ENCODE measurements at places on chromosomes 16 and 17.

DNA sequence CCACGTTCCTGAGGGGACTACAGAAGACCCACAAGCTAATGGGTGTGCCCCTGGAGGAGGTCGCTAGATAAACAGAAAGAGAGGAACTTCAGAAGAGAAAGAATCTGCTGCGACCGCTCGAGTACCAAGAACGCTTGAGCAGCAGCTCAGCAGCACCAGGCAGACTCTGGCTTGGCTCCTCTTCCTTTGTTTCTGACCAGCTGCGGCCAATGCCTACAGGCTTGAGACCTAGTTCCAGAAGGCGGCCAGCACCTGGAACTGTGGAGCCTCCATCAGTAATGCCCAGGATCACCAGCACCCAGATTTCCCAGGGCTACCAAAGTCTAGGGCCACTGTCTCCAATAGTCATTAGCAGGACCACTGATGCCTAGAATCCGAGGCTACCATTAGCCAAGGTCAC, 26.0 kb upstream of the GOSR2 start:
- no peak for DNase-seq

DNA sequence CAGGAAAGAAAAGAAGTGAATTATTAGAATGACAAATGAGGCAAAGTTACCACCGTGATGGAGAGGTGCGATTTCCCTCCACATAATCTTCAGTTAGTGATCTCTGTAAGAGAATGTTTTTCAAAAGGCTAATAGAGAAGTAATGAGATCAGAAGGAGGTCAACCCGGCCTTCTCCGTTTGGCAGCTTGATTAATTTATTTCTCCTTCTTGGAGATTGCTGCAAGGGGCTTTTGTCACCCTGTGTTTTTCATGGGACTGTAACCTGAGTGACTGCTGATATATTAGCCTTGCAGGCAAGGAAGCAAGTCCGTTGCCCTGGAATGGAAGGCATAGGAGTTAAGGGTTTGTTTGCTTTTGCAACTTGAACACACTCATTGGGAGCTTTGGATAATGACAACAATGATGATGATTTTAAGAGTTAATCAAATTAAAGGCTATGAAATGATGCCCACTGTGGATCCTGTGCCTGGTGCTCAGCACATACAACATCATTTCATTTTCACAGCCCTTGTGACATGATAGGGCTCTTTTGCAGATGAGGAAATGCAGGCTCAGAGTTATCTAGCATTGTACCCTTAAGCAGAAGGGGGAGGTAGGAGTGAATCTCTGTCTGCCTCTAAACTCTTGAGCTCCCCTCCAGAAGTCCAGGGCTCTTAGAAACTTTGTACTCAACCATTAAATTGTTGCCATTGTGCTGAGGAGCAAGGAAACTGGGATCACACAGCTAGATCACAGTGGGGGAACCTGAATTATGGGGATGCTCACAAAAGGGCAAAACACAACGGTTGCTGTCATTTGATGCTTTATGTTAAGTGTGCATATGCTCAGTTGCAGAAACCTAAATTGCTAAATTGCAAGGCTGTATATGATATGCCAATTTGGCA, 226.3 kb downstream of the WWOX start:
- no peak for DNase-seq

DNA sequence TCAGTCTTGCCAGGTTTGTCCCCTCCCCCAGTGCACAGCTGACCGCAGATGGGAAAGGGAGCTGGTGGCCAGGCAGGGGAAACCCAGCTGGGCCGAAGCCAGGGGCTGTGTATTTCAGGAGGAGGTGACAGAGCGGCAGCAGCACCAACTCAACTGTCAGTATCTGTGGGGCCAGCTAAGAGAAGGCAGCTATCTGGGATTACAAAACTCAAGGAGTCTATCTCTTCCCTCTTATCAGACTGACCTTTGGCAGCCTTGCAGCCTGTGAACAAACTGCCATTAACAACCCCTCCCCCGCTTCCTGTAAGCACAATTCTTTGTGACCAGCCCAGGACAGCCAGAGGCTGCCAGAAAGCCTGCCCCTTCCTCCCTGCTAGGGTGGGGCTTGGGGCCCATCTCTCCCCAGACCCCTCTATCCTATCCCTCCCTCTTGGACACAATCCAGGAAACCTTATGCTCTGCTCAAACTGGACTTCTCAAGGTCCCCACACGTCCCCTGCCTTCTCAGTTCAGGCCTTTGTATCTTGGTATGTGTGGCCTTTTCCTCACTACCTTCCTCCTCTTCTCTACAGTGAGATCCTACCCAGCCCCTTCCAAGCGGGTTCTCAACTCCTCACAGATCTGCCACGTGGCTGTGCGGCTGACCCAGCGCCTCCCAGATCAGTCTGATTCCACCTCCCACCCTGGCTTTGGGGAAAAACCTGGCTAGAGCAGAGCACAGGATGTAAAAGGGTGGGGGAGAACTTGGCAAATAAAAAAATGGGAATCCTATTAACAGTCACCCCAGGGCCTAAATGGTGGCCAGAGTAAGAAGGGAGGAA, 10.5 kb downstream of the ST3GAL2 start:
- DNase-seq = peak; percentile 33

DNA sequence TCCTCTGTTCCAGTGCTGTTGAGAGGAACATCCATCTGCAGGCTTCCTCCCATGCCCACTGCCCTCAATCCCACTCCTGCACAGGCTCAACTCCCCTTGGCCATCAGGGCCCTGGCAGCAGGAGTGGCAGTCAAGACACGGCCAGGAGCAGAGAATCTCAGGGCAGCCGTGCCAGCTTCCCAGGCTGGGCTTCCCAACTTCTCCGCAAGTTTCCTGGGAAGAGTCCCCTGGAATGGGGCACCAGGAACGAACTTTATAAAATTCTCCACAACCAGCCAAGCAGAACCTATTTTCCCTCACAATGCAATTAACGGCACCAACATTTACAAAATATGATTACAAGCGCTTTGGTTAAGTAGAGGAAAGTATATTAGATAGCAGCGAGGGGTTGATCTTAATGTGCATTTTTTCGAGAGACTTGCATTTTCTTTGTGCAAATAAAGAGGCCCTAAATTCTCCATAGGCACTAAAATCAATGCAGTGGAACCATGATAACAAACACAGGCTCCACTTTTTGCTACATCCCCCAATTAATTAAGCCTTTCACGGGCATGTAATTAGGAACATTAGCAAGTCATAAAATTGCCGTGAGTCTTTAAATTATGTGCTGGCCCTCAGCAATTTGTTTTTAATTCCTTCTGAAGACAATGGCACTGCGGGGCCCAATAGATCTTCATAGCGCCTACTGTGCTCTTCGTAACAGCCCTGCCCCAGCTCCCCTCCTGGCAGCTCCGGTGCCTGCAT, 99.9 kb upstream of the LHX1 start:
- DNase-seq = no peak

GRCh38 chr17:44610331-44610730, 45.9 kb upstream of the MEIOC start:
- DNase-seq = no peak

DNA sequence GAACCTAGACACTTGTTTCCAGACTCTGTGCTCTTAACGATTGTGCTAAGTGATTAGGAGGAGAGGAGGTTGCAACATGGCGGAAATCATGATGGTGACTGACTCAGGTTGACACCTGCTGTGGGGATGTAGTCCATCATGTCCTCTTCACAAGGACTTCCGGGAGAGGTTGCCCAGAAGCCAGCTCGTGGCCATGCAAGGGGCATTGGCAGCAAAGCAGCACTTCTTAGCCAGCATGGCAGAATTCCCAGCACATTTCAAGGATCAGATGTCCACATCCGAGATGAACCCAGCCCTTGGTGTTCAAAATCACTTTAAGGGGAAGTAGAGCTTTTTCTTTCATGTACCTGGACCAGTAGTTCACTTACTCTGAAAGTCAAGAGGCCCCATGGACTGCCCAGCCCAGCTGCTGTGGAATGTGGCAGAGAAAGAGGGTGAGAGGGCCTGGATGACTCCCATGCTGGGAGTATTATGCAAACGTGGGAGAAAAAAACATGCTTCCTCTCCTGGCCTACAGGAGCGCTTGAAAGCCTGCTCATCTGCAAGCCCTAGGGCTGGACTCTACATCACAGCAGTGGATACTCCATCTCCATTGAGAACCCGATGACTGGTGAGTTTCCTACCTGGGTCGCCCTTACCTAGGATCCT, 65.5 kb downstream of the IRX6 start:
- no peak for DNase-seq

- DNase-seq = no peak
Measured at GRCh38 chr16:16021988-16022682, 72.7 kb downstream of the ABCC1 start.

GRCh38 chr17:53687324-53687723, 135.4 kb upstream of the KIF2B start:
- DNase-seq = no peak

DNA sequence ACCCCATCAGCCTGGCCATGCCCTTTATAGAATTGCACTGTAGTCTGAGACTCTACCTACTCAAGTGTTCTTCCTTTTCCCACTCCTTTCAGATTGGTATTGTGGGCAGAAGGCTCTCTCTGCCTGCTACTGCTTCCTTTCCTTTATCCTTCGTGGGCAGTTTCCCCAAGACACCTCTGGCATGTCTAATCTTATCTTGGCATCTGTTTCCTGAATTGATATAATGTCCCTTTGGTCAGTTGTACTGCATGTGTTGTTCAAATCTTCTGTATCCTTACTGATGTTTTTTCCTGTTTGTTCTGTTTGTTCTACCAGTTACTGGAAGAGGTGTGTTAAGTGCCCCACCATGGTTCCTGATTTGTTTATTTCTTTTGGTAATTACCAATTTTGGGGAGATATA, 29.5 kb upstream of the MSI2 start:
- DNase-seq = no peak

DNA sequence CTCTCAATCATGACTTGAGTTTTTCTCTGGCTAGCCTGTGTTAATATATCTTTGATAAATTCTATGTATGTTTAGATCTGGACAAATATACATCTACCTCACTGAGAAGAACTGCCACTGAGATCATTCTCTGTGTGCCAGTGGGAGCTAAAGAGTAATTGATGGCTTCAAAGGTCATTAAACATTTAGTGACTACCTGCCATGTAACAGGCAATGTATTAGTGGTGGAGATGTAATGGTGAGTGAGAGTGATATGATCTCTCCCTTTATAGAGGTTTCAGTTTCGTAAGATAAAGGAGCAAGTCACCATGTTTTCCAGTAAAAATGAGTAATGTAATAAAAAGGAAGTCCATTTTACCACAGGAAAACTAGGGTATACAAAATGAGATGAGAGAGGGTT, 235.8 kb upstream of the CDH8 start:
- no peak for DNase-seq

GRCh38 chr17:10879190-10879836, 41.4 kb upstream of the PIRT start:
- no peak for DNase-seq

GRCh38 chr17:45801421-45801820, 17.3 kb downstream of the CRHR1 start:
- DNase-seq = no peak

GRCh38 chr17:62188713-62189112, 123.6 kb upstream of the MED13 start:
- DNase-seq = no peak

DNA sequence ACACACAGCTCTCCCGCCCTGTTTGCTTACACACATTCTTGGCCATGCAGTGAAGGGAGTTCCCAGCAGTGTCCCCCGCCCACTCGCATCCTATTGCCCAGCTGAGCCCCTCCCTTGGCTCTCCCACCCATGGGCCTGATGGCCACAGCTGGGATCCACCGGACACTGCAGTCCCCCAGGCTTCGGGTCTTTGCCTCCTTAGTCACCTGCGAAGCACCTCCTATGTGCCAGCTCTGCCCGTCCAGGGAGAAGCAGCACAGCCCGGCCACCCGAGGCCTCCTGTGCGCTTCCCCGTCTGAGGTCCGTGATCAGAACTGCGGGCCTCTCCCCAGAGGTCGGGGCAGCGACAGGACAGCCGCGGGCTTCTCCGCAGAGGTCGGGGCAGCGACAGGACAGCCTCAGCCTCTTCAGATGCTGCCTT, 136.9 kb downstream of the BANP start:
- no peak for DNase-seq

GRCh38 chr17:10041287-10041612, 136.2 kb upstream of the RCVRN start:
- no peak for DNase-seq

DNA sequence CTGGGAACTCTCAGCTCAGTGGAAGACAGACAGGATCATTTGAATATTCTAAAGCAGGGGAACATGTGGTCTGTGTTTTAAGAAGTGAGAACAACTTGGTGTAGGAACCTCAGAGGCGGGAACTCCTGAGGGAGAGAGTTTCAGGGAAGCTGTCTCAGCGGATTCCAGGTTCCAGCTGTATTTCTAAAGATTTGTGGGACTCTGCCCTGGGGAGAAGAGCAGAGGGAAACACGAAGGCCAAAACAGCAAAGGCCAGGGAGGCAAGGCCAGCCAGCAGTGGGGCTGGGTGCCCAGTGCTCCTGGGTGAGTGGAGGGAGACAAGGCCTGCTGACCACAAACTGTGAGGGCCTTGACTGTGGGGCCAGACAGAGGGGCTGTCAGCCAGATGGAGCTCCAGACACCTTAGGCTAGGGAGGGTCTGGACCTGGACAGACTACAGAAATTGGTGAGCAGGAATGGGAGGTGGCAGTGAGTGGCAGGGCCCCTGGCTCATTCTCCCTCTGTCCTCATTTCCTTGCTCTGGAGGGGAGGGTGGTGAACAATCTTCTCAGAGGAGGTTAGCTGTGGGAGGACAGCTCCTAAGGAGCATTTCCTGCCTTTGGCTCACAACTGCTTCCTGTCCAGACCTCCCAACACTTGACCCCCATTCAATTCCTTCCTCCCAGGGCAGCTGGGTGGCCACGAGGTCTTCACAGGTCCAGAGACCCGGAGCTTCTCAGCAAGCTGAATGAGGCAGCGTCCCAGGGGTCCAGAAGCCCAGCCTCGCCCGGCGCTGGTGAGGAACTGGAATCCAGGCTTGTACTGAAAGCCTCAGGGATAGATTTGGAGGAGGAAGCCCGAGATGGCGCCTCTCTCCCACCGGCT, 21.0 kb upstream of the FZD2 start:
- DNase-seq = no peak
